Effector CD4-positive, alpha-beta T cell (primary cell): ENCODE measurements at places on chromosomes 6 and 20.
A peak's percentile ranks its signal among the peaks of the same experiment; 100 is the strongest.

DNA sequence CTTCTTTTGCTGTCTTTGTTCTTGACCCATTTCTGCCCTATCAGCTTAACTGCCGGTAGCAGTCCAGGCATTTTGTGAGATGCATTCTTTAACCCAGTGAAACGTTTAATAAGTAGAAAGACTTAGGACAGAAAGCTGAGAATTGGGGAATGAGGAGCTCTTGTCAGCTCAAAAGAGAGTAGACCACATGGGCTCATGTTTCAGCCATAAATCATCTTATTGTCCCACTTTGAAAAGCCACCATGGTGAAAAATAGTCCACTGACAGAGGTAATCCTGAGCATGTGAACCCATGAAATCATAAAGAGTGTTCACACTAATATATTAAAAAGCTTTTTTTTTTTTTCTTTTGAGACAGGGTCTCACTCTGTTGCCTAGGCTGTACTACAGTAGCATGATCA, 16.3 kb downstream of the ORC3 start:
- no peak for DNase-seq

DNA sequence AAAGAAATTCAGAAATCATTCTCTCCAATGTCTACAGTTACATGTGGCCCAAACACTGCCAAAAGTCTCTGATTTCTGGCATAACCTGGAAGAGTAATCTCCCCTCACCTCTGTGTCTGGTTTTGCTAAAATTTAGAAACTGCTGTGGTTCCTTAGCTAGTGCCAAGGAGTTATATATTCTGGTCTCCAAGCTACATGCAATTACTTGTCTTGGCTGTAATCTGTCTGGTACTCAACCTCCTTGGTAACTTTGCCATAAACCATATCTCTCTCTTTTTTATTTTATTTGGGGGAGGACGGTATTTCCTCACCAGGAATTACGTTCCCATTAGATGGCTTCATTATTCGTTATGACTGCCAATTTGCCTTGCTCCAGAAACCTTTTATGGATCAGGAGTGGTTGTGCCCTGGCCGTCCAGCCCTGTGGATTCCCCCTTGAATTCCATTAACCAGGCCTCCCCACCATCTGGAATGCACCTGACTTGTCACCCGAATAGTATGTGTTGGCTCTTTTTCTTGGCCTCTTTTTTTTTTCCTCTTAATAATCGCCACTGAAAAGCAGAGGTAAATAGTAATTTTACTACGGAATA, 400.0 kb downstream of the CD83 start:
- no peak for DNase-seq

GRCh38 chr20:31547720-31548298, 33.6 kb downstream of the HM13 start:
- no peak for DNase-seq

GRCh38 chr6:25866011-25866410, 8.0 kb downstream of the SLC17A3 start:
- peak; percentile 7 for DNase-seq

GRCh38 chr6:109284675-109285074, 97.6 kb downstream of the CD164 start:
- DNase-seq, result no peak

DNA sequence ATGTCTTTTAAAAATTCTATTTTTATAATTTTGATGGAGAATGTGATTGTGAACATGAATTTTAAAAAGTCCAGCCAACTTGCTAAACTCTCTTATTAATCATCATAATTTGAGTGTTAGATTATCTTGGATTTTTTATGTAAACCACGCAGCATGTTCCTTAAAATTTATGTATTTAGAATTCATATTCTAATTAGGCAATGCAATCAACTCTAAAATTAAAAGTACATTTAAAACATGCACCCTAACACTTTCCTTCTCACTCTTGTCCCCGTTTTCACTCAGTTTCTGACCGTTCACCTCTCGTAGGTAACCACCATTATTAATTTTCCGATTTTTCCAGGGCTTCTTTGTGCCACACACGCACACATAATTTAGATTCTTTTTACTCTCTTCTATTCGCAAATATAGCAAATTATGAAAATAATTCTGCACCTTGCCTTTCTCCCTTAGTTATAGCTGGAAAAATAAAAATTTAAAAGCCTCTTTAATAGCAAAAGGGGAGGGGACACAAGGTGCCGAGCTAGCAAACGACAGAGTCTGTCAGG, 329 bp upstream of the ZKSCAN3 start:
- DNase-seq, result no peak

DNA sequence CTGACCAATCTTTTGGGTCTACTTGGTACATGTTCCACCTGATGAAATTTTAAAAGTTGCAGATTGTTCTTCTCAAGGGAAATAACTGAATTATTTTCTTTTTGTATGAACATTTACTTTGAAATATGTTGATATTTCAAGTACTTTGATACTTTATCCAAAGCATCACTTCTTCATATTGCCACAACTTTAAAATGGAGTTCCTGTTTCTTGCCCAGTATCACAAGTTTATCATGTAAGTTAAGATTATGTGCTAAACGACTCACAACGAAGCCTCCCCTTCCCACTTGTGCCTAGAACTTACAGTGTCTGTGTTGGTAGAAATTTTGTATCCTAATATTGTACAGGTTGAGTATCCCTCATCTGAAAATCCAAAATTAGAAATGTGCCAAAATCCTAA, 108.4 kb downstream of the ARID1B start:
- DNase-seq, result no peak
